ENCODE measurements at places on chromosomes 13 and 19.

DNA sequence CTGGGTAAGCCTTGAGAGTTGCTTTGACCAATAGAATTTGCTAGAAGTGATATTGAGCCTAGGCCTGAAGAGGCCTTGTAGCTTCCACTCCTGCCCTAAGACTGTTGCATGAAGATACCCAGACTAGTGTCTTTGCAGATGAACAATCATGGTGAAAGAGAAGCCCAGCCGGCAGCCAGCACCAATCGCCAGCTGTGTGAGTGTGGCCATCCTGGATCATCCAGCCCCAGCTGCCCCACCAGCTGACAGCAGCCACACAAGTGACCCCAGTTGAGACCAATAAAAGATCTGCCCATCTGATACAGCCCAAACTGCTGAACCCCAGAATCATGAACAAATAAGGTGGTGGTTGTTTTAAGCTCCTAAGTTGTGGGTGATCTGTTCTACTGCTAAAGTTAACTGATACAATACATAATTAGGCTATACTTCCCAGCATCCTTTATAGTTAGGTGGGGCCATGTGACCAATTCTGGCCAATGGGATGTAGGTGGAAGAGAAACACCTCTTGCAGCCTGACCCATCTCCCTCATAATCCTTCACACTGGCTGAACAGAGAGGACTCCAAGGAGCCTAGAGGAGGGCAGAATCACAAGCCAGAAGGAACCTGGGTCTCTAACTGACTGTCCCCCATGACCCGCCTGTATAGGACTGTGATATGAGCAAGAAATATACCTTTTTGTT is 9.4 kb upstream of the ZNF428 start:
- no peak for DNase-seq

DNA sequence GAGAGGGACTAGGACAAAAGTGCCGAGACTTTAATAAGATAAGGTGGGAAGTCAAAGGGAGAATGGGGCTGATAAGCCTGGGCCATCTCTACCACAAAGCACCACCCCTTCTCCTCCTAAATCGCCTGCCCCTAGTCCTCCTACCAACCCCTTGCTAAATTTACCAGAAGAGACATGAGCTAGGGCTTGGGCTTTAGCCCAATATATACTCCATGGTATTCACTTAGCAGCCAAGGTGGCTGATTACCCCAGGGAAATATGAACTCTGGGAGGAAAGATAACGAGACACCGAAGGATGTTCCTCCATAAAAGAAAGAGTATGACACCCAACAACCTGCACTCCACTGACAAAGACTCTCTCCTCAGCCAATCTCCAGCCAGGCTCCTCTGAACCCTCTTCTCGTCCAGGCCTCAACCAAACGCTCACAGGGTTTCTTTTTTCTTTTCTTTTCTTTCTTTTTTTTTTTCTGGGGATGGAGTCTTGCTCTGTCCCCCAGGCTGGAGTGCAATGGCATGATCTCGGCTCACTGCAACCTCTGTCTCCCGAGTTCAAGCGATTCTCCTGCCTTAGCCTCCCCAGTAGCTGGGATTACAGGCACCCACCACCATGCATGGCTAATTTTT is 610.2 kb downstream of the UQCRFS1 start:
- no peak for DNase-seq

- no peak for DNase-seq
Observed at GRCh38 chr13:39397896-39398265, 205.1 kb downstream of the LHFPL6 start.

DNA sequence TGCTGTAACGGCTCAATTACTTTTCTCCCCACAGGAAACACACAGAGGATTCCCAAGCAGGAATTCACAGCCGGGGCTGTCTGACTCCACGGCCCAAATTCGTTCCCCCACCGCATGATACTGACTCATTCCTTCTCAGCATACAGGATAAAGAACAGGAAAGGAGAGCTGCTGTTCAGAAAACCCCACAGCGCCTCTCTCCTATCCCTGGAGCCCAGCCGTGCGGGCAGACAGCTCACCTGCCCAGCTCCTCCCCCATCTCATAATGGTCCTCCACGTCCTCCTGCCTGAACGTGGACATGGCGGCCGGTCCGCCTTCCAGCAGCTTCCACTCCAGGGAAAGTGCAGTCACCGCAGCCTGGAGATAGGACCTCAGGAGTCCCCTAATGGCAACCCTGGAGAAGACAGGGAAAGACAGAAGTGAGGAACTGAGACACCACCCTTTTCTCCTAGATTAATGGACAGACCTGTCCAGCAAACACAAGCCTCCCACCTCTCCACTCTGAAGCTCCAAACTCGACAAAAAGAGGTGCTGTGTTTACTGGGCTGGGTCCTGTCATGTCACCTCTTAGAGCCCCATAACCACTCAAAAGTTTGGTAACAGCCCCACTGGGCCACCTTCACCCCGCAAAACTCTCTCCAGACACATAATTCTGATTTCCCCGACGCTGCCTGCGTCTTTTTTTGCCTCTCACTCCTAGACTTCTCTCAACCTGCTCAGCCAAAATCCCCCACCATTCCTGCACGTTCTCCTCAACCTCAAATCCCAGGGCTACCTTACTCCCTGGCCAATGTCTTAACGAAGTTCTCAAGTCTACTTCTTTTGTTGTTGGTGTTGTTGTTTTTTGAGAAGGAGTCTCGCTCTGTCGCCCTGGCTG is 1.2 kb downstream of the DAPK3 start:
- DNase-seq = peak; percentile 60

GRCh38 chr19:45906221-45906620 is 3.8 kb upstream of the MYPOP start:
- no peak for DNase-seq

- DNase-seq = peak; percentile 77
Observed at GRCh38 chr19:39110263-39110967, 15.2 kb upstream of the PAK4 start.

DNA sequence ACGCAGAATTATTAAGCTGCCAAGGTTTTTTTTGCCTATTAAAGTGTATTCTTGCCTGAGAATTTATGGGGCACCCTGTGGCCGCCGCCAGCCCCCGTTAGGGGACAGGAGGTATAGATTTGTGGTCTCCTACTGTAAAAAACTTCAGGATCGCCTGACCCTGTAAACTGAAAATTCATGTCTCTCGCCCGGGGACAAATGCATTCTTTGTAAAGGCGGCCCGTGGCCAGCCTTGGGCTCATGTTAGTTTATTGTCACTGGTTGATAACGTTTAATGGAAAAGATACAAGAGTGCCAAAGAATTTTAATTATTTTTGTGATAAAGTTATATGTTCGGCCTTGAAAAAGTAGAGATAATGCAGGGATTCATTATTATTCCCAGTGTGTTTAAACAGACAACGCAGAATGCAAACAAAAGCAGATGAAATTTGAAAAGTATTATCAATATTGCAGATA is 141.7 kb downstream of the URI1 start:
- no peak for DNase-seq
